ENCODE measurements at places on chromosomes 11 and 22.

DNA sequence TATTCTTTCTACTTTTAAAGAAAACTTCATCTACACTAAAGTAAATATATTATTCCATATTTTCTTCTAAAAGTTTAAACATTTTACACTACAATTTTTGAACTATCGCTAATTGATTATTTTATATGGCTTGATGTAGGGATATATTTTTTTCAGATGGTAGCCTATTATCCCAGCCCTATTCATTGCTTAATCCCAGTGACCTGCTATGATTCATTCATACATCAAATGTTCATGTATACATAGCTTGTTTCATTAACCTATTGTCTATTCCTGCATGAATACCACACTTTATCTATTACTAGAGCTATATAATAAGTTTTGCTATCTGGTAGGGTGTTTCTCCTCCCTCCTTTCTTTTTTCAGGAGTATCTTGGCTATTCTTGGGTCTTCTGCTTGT is 5.0 kb upstream of the ROBO4 start:
- DNase-seq, result no peak

DNA sequence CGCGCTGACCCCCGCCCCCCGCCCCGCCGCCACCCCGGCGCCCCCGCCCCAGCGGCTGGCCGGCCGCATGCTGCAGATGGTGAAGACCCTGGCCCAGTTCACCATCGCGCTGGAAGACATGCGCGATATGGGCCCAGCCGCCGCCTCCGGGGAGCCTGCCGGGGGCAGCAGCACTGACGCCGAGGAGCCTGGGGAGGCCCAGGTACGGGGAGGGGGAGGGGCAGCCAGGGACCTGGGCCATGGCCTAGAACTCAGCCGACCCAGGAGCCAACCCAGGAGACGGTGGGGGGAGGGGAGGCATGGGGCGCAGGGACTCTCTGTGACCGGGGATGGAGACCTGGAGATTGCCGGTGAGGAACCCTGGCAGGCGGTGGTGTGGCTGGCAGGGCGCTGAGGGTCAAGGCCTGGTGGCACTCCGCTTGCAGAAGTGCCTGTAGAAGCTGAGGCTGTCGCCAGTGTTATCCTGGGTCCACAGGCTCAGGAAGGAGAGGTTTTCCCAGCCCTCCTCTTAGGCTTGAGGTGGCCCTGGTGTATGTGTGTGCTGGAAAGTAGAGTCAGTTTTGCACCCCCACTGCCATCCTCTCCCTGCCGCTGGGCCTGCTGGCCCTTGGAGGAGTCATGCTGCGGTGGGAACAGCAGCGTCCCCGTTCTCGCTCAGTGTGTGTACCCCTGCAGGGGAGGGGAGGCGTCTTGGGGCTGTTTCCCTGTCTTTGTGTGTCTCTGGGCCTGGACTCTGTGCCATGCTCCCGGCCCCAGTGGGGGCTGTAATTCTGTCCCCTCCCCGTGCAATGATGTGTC is 32.9 kb upstream of the RELT start:
- DNase-seq, result no peak

DNA sequence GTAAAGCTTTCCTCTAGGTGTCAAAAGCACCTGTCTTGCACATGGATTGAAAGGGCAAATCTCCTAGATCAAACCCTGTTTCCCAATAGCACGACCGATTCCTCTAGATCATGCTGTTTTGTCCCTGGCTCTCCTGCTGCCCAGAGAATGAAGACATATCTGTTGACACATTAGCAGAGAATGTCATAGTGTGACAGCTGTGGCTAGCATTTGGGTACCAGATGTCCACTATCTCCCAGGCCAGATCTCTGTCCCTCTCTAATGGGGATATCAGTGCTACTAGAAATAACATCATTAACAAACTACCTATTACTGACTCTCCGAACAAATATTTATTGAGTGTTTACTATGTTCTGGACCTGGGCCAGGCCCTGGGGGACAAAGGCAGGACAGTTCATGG is 72.4 kb upstream of the ISX start:
- no peak for DNase-seq

- DNase-seq, result no peak
These were observed 49.9 kb downstream of the ST3GAL4 start for GRCh38 chr11:126405374-126405773.

DNA sequence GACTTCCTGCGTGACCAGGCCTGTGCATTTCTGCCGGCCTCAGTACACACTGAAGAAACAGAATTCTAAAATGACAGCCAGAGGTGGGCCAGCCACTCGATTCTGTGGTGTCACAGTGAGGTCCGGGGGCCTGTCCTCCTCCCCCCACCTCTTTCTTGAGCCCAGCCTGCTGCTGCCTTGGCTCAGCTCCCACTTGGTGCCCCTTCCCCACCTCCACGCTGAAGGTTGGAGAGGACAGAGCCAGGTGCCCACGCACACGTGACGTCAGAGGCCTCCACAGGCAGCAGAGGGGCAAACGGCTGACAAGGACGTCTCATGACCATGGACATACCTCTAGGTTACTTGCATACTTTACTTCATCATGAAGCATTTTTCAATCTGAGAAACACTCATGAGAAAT is 78.0 kb upstream of the SHANK2 start:
- no peak for DNase-seq

GRCh38 chr22:23086787-23087186 is 16.5 kb downstream of the GNAZ start:
- DNase-seq, result no peak
